H9 (cell line): ENCODE measurements at places on chromosomes 12 and 14.

DNA sequence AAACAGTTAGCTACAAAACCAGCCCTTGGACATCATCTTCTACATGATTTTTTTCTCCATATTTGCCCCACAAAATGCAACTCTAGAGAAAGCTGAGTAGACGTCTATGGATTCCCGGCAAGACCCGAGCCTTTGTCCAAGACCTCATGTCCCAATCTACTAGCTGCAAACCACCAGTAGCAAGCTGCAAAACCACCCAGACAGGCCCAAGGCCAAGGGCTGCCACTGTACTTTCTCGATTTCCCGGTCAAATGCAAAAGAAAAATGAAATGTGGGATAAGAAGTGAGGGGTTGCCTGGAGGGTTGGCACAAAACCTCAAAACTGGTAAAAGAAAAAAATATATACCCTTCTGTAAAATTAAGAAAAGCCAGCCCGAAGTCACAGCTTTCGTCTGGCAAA is 2.9 kb upstream of the SIX6 start:
- DNase-seq, result no peak

GRCh38 chr14:21476523-21476924 is 235 bp downstream of the RAB2B start:
- no peak for DNase-seq

- peak; percentile 70 for DNase-seq
Measured at GRCh38 chr14:20630340-20631022, 11.0 kb downstream of the OR6S1 start.

- DNase-seq, result no peak
Measured at GRCh38 chr14:100350276-100350926, 27.3 kb downstream of the SLC25A47 start.

DNA sequence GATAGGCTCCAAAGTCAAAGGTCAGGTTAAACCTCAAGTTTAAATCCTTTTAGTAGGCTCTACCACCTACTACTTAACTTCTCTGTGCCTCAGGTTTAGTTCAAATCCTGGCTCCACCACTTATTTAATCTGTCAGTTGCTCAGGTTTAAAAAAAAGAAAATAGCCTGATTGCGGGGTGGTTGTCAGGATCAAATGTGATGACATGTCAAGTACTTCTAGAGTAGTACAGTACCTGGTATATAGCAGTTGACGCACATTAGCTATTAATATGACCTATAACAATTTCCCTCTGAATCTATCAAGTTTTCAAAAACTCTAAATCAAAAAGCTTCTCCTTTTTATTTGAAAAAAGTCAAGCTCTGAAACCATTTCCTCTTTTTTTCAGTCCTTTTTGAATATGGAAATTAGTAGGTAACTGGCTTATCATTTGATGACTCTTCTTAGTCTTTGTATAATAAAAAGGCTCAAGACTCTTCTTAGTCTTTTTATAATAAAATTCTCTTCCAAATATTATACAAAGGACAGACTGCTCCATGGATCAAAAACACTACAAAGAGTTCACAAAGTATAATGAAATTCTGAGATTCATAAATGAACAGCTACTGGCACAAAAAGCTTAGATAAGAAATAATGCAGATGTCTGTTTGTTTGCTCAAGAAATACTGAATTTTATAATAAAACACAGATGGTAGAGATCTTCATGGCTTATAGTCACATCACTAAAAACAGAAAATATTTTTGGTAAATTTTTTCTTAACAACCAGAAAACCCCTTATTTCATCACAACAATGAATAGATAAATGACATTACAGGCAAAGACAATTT is 5.0 kb downstream of the OSBPL8 start:
- no peak for DNase-seq

- no peak for DNase-seq
Measured at GRCh38 chr12:87231818-87232217, 797.4 kb downstream of the C12orf50 start.

DNA sequence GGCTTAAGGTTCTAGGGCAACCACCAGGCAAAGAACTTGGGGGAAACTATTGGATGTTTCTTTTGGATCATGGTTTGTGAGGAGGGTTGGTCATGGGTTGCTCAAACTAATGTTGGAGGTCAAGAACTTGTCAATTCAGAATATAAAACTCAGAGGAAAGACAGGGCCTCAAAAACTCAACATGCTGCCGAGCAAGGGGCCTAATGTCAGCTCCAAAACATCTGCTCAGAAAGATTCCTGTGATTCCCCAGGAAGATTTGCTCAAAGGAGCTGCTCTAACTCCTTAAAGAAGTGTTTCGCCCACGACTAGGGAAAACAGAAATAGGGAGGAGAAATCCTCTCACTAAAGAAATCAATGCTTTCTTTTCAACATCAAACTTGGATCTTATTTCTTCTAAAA is 3.7 kb upstream of the IGF1 start:
- DNase-seq, result no peak

- no peak for DNase-seq
Measured at GRCh38 chr14:29587046-29587445, 340.6 kb downstream of the PRKD1 start.

- DNase-seq, result peak; percentile 57
Measured at GRCh38 chr12:107761502-107761904, 566 bp upstream of the PRDM4 start.

DNA sequence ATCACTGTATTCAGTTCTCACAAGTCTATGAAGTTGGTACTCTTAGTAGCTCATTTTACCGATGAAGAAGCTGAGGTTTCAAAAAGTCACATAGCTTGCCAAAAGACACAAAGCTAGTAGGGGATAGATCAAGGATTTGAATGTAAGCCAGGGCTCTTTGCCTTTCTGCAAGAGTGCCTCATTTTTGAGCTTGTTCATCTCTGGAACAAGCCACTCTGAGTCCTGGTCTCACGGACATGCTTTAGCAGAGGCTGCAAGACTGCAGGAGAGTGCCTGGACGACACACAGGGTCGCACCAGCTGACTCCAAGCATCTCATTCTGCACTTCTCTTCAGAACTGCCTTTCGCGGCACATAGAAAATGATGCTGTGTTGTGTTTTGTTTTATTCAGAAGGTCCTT is 3.7 kb downstream of the NUAK1 start:
- DNase-seq, result no peak

DNA sequence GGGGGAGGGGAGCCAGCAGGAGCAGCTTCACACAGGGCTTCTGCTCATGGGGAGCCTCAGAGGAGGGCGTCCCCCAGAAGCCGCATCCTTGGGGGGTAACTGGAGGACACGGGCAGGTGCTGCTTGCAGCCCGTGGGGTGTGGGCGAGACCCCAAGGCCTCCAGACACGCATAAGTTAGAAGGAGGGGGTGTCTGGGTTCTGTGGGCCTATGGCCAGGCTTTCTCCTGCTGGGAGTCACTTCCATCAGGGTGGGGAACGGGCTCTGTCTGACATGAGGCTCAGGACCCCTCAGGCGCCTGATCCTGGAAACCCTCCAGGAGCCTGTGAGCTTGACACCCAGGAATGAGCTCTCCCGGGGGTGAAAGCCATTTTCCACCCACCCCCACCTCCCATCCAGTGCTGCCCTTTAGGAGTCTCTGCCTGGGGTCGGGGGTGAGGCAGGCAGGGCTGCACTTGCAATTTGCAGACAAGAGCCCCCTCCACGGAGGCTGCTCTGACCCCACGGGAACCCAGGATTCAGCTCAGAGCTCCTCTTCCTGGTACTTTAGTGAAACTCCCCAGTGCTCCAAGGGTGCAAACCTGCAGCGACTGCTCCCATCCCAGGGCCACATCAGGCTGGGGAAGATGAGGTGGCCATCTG is 325.7 kb downstream of the ADGRD1 start:
- no peak for DNase-seq

GRCh38 chr14:92670160-92670559 is 78.3 kb downstream of the LGMN start:
- DNase-seq, result no peak

DNA sequence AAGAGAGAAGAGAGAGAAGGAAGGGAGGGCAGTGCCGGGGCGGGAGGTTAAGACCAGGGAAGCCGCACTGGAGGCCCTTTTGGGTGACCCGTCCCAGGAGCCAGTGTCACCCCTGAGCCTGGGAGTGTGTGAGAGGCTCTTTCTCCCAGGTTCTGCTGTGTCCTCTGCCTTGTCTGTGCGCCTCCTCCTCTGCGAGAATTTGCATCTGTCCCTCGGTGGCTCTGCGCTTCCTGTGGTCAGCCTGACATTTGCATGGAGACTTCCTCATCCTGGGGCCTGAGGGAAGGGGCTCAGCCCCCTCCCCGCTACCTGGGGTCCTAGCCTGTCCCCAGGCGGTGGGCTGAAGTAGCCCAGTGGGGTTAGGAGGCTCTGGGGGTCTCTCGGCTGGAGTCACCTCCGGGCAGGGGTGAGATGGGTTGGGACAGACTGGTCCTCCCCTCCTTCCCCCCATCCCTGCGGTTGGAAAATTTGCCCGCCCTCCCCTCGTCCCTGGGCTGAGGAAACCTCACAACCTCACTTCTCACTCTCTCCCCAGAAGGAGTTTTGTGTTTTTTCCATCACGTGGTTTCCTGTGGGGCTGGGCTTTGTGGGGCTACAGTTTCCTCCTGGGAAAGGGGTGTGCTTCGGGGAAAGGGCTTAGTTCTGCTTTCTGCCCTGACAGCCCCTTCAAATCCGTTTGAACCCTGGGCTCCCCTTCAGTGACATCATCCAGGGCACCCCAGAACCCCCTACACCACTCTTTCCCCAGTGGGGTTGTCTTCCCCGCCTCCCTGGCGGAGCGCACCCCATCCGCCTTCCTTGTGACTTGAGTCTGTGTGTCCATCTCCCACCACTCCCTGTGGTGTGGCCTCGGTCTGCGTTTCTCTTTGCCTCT is 2.5 kb downstream of the PTPN6 start:
- no peak for DNase-seq

- no peak for DNase-seq
Measured at GRCh38 chr12:116933091-116933490, 22.3 kb downstream of the FBXW8 start.

GRCh38 chr14:33035416-33036194 is 96.9 kb downstream of the NPAS3 start:
- no peak for DNase-seq

GRCh38 chr12:100031836-100032235 is 47.1 kb upstream of the ANKS1B start:
- DNase-seq, result no peak

DNA sequence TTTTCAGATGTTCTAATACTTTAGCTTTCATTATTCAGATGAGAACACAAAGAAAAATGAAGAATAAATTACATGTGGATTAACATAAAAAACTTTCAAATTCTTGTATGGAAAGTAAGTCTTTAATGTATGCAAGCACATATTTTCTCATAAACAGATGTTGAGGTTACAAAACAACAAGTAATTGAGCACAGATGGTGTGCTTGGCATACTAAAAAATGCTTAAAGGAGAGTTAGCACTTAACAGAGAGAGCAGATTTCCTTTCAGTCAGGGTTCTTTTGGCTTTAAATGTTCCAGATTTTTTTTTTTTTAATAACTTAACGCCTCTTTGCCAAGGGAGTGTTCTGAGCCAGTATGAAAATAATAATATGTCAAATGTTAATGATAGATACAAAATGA is 96.0 kb downstream of the RASSF9 start:
- DNase-seq, result no peak

GRCh38 chr12:65765436-65765813 is 58.9 kb upstream of the HMGA2 start:
- DNase-seq, result no peak
